ENCODE measurements at places on chromosomes 6 and 20.

- DNase-seq = no peak
These were observed 90.1 kb upstream of the AFDN start for GRCh38 chr6:167736486-167737204.

DNA sequence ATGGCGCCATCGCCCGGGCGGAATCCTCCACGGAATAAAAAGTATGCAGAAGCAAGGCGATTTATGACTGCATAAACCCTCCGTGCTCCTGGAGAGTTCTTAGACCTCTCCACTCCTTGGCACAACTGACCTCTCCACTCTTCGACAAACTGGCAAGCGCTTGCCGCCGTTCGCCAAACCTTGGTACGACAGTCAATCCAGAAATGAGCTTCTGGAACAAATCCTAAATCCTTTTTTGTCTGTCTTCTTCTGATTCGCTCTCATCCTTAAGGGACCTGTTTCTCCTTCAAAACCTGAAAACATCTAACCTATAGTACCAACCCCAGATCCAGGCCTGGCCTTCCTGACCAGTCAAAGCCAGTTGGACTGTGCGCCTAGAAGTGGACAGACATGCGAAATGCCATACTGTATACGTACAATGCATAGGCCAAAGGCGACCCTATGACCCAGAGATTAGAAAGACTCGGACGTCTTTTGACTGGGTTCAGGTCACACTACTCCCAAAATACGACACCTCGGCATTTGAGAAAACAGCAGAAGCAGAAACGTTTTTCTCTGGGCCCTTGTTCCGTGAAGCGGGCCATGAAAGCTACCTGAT lies 59.4 kb downstream of the TRIM27 start:
- no peak for DNase-seq

DNA sequence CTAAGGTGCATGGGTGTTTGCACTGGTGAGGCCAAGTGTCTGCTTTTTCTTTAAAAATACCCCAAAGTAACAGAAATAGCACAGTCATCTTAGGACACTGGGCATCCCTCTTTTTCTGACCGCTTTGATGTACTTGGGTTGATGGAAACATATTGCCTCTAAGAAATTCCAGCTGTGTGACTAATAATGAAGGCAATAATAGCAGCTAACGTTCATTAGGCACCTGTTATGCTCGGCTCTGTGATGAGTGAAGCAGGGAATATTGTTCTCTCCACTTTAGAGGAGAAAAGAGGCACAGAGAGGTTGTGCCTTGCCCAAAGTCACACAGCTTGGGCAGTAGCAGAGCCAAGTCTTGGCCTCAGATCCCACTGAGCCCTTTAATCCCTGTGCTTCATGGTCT lies 100.7 kb downstream of the F13A1 start:
- DNase-seq = no peak

DNA sequence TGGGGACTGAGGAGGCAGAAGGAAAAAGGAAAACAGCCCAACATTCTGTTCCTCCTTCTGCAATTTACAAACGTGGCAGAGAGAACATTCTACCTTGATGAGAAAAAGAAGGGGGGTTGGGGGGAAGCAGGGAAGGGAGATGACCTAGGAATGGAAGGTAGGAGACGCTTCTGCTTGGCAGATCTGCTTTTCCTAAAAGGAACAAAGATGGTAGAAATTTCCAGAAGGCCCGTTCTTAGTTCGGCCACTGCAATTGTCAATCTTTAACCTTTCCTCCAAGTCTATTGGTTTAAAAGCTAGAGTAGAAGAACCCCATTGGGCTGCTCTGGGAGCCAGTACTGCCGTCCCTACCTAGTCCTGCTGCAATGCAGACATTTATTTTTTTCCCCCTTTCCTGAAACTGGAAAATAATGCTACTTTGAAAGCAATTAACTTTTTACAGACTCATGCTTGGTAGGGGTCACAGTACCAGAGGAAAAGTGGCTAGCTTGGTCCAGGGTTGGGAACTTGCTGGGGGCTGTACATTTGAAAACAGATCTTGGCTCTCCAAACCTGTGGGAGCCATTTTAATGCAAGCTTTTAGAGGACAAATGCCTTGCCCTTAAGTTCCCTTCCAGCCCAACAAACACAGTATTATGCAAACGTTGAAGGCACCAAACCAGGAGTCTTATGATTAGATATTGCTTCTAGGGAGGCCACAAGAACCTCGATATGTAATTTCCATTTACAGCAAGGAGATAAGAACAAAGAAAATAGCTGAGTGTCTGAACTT lies 2.6 kb downstream of the ZMYND8 start:
- no peak for DNase-seq

DNA sequence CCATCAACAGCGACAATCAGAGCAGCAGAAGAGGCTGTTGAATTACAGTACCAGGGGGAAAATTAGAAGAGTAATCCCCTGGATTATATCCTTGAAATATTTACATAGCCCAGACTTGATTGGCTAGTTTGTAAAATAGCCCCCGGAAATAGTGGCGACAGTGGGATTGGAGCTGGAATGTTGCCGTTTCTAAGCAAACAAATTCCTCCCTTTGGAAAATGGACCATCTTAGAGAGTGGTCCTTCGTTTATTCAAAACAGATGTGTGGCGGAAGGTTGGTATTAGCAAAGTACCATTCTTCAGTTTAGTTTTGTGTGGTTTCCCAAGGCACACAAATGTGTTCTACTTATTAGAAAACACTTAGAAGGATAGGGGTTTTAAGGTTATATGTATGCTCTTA lies 4.5 kb upstream of the EPB41L2 start:
- no peak for DNase-seq

- no peak for DNase-seq
These were observed 374.8 kb downstream of the QKI start for GRCh38 chr6:163789199-163789810.

DNA sequence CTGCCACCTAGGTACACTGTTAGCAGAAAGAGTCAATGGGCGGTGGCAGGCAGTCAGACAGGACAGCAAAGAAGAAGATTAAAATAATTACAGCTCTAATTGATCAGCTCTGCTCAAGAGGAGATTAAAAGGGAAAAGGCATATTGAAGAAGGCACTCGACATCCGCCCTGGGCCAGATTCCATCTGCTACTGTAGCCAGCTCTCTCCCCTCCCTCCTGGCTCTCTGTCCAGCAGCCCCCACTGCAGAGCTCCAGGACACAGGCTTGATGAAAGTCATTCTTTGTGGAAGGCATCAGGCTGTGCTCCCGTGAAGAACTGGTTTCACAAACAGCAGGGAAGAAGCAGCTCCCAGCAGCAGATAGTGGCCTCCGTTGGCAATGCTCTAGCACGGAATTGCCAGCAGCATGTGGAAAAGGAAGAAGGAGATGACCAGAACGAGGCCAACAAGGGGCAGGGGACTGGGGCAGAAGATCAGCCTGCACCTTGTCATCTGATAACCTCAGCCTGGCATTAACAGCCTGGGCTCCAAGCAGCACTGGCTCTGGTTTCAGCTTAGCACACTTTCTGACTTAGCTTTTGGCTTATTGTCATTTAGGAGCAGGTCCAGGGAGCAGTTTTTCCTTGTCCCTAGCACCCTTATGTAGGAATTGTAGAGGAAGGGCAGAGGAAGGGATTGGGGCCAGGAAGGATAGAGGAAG lies 465.9 kb downstream of the KIF16B start:
- no peak for DNase-seq

- DNase-seq = peak; percentile 93
These were observed 298.6 kb downstream of the SYNE1 start for GRCh38 chr6:152338335-152339125.

DNA sequence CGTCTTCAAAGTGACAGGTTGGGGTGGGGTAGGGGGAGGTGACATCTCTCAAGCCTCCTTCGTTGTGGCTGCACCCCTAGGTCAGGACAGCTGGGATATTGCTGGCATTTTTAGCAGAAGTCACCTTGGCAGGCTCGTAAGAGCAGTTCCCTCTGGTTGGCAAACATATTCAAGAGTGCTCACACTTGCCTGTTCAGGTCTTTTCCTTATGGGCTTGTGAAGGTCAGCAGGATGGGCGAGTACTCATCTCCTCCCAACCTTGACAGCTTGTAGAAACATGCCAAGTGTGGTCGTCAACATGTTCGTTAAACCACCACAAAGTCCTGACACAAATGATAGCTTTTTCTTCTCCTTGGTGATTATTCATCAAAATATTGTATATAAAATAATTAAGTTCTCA lies 113.6 kb downstream of the HDGFL1 start:
- DNase-seq = no peak

DNA sequence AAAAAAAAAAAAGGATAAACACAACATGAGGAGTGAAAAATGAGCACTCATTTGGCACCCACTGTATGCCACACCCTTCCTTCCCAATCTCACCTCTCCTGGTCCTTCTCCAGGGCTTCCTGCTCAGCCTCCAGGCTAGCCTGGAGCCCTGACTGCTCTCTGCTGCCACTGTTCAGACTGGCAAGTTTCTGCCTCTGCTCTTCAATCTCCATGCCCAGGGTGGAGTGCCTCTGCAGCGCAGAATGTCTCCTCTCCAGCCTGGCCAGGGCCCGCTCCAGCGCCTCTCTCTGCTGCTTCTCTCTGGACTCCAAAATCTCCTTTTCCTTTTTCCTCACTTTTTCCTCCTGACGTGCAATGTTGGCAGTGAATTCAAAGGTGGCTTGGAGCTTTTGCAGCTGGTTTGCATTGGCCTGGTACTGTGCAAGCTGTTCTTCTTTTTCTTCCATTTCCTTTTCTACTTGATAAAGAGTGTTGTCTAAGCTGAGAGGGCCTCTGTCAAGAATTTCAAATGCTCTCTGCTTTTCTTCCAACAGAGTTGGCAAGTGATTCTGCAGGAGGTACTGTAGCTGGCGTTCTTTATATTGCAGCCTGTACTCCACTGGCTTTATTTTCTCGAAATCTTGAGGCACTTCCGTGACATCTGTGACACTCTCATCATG lies 194.4 kb downstream of the KIF16B start:
- no peak for DNase-seq

GRCh38 chr6:64945450-64945849 lies 761.6 kb downstream of the EYS start:
- no peak for DNase-seq

- peak; percentile 45 for DNase-seq
These were observed 15.9 kb upstream of the ADGB start for GRCh38 chr6:146582857-146583256.

DNA sequence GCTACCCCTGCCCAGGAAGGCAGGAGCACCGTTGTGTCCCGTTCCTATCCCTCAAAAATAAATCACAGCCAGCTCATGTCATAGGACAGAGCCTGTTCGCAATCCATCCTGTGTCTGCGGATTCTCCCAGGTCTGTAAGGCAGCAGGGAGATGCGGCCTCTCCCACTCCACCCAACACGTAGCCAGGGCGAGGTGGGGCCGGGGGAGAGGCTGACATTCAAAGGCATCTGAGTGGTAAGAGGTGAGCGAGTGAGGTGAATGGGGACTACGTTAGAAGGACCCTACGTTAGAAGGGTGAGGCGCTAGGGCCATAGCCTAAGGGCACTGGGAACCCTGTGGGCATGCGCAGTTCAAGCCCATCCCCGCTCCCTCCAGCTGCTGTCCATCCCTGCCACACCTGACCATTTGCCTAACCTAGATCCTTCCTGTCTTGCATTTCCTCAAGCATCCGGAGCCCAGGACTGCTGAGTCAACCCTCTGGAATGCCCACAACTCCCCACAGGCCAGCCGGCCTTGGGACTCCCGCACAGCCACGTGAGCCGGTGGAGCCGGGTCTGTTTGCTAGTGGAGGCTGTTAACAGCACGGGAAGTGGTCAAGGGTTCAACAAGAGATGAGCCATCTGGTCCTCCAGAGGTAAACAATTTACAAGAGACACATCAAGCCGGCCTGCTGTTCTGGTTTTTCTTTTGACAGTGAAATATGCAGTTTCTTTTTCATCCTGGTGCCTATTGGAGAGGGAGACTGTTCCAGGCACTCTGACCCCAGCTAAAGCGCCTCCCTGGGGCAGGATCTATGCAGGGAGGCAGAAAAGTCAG lies 45.9 kb downstream of the RIPOR3 start:
- DNase-seq = peak; percentile 68

GRCh38 chr6:157528931-157529653 lies 148.1 kb downstream of the ZDHHC14 start:
- peak; percentile 84 for DNase-seq

DNA sequence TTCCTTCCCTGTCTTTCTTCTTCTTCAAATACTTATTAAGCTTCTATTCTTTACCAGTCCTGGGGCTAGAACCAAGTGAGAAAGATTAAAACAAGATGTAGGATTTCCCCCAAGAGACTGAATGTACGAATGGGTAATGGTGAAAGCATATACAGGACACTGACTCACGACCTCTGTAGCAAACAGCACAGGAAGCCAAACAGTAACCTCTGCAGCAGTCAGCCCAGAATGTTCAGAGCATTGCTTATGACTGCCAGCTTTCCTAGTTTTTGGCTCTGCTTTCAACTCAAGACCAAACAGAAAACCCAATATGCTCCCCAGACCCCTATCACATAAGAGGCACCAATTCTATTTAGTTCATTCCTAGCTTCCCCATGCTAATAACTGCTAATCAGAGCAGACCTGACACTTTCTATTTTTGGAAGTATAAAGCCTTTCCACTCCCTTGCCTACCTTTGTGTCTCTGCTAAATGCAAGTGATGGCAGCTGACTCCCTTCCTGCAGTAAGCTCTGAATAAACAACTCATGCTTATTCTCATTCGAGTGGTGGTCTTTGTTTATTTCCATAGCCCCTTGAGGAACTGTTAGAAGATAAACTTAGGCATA lies 690.6 kb downstream of the EPM2A start:
- DNase-seq = no peak

- DNase-seq = no peak
These were observed 32.8 kb upstream of the SSTR4 start for GRCh38 chr20:23002276-23002675.

GRCh38 chr6:134520181-134521115 lies 202.5 kb upstream of the SGK1 start:
- no peak for DNase-seq

GRCh38 chr20:51456511-51457509 lies 85.7 kb downstream of the NFATC2 start:
- DNase-seq = peak; percentile 99

GRCh38 chr6:97626671-97627441 lies 343.8 kb upstream of the MMS22L start:
- DNase-seq = no peak

- DNase-seq = no peak
These were observed 22.7 kb upstream of the CTAGE9 start for GRCh38 chr6:131733376-131734016.

- DNase-seq = no peak
These were observed 27.3 kb upstream of the SPDEF start for GRCh38 chr6:34583461-34583860.

DNA sequence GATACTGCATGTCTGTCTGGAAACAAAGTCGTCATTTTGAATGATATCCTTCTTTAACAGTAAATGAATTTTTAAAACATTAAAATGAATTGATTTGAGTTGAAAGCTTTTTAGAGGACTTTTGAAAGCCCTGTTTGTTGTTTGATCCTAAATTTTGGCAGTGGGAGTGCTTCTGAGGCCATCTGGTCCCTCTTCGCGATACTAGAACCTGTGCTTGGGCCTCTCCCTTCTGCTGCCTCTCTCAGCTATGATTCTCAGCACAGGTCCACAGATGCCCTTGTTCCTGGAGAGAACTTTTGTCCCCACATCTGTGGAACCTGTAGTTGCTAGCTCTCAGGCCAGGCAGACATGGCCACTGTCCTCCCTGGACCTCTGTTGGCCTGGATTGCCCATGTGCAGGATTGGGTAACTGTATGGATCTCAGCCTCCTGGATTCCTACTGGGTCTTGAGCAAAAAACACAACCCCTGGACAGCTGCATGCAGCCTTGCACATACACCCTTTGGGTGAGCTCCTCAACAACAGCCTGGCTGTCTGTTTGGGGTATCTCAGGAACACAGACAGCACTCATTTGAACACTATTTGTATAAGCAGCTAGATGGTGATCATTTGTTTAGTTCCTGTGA lies 21.9 kb downstream of the UST start:
- DNase-seq = no peak

GRCh38 chr6:170143401-170144150 lies 147.3 kb downstream of the DLL1 start:
- peak; percentile 56 for DNase-seq
